Omental fat pad (tissue), 4 donors: ENCODE measurements at places on chromosomes 7 and 10. TPM values are rescaled to one million over a fixed set of nuclear protein-coding genes. Genes with fewer than 3 reads are reported as not detected.

The CLDN3 gene
- 0.28 TPM for total RNA-seq

The SMNDC1 gene
- 18.3 TPM for total RNA-seq

The AKR1D1 gene
- total RNA-seq, result not detected

The ATOH7 gene
- total RNA-seq, result not detected

The SPAM1 gene
- not detected for total RNA-seq

The CLRN3 gene
- total RNA-seq, result not detected

The ZNF365 gene
- total RNA-seq, result 0.12 TPM

The STAG3 gene
- total RNA-seq, result 0.95 TPM

The ZNF22 gene
- 25.9 TPM for total RNA-seq

The NODAL gene
- not detected for total RNA-seq
